ELR (cell line): ENCODE measurements at places on chromosomes 3 and 15.

DNA sequence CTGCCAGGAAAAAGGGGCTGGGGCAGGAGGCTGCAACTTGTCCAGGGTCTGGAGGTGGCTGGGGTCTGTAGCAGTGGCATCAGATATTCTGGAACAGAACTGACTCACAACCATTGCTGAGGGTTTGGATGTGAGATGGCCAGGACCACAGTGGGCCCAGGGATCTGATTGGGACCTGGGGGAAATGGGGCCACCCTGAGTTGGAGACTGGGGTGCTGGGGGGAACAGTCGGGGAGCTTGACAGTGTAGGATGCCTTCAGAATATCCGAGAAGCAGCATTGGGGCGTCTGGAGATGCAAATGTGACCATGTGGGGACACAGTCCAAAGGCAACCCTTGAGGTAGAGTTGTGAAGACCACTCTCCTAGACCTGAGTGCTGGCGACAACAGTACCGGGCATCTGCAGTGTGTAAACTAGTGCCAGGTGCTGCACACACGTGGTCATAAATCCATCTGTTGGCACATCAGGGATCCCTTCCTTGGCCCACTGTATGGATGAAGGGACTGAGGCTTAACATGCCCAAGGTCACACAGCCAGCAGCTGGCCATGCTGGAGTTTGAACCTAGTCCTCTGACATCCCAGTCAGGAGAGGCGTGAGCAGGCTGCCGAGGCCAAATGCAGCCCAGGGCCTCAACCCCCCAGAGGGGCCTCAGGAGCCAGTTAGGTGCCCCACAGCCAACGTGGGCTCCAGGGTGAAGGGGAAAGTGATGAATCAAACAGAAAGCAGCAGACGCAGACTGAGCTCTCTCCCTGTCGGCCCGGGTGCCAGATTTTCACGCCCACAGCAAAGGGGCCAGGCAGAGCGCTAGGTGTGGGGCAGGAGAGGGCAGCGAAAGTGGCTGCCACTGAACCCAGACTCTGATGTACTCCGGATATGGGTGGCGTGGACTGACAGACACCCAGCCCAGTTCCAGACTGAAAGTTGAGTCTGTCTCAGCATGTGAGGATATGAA, 18.8 kb downstream of the HEMK1 start:
- DNase-seq, result no peak

GRCh38 chr3:31952205-31952604, 28.9 kb downstream of the OSBPL10 start:
- no peak for DNase-seq

DNA sequence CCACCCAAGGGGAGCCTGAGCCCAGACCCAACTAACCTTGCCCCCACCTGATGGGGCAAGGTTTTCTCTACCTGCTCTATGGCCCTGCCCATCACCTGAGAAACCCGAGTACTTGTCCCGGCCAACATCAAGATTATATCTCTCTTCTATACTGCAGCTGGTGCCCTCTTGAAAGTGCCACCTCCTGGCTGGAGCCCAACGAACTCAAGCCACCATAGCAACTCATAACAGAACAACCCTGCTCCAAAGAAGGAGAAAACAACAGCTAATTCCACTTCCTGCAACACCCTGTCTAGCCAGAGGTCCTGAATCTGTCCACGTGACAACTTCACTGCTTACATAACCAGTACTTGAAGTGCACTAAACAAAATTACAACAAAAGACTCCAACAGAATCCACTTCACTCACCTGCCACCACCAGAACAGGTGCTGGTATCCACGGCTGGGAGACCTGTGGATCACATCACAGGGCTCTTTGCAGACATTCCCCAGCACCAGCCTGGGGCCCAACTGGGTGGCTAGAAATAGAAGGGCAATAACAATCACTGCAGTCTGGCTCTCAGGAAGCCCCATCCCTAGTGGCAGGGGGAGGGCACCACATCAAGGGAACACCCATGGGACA, 49.2 kb downstream of the PIERCE2 start:
- DNase-seq, result no peak

GRCh38 chr15:82856397-82857170, 47.2 kb downstream of the WHAMM start:
- DNase-seq, result no peak

GRCh38 chr15:92817339-92817886, 82.7 kb upstream of the CHD2 start:
- no peak for DNase-seq

DNA sequence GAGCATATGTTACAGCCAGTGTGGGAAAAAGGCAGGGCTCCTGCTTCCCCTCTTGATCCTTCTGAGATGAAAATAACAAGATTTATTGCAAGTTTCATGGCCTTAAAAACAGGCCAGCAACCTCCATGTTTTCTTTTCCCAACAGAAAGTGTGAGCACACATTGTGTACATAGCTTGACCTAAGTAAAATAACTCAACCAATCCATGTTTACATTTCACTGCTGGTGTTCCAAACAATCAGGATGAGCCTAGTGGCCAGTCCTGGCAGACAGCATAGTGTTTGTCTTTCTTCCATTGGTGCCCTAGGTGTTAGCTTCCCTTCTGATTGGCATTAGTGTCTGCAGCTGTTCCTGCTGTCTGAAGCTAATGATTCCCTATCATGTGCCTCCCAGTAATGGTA, 847.7 kb downstream of the EPHA3 start:
- DNase-seq, result no peak

- DNase-seq, result no peak
These were observed 39.8 kb downstream of the CGGBP1 start for GRCh38 chr3:88019024-88019423.

GRCh38 chr3:113243846-113244245, 32.5 kb downstream of the BOC start:
- no peak for DNase-seq

DNA sequence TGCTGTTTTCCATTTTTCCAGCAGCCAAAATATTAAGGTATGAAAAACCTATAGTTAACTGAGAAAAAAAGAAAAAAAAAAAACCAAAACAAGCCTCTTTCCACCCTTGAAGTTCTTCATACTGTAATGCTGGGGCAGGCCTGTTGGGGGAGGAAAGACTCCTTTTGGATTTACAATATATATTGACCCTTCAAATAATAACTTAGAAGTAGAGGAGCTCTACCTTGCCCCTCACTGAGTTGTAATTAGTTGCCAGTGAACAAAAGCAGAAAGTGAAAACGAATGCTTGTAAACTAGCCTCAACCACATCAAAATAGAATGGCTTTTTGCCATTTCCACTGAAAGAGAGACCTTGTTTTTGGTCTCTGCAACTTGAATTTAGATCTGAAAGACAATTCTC, 326.6 kb downstream of the NR2F2 start:
- DNase-seq, result peak; percentile 2

- no peak for DNase-seq
These were observed 3.5 kb upstream of the ITGB5 start for GRCh38 chr3:124890573-124891190.

GRCh38 chr3:48739617-48739954, 22.6 kb upstream of the IP6K2 start:
- no peak for DNase-seq

DNA sequence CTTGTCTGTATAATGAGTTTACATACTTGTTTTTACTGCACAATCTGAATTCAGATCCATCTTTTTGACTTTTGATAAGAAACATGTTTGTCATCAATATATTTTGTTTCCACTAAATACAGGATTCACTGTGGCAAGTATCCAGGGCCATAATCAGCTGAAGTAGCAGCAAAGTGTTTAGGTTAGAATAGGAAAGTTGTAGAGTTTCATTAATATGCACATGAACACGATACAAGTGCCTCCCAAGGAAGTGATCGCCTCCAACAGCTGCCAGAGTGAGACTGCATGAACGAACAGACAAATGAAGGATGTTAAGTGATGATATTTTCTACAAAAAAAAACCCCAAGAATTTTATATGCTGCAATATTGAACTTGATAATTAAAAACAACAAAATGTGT, 204.3 kb downstream of the TBL1XR1 start:
- no peak for DNase-seq

DNA sequence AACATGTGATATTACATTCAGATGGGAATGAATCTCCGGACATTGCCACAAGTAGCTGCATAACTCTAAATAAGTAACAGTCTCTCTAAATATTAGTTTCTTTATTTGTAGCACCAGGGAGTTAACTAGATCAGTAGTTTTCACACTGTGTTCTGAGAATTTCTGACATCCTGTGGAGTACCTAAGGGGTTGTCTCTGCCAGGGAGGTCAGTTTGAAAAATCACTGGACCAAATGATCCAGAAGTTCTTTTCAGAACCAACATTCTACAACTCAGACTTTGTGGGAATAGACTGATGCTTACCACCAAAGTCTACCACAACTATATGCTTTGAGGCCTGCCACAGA, 9.0 kb upstream of the ILDR1 start:
- no peak for DNase-seq

GRCh38 chr3:194748225-194748624, 62.5 kb downstream of the FAM43A start:
- DNase-seq, result no peak

DNA sequence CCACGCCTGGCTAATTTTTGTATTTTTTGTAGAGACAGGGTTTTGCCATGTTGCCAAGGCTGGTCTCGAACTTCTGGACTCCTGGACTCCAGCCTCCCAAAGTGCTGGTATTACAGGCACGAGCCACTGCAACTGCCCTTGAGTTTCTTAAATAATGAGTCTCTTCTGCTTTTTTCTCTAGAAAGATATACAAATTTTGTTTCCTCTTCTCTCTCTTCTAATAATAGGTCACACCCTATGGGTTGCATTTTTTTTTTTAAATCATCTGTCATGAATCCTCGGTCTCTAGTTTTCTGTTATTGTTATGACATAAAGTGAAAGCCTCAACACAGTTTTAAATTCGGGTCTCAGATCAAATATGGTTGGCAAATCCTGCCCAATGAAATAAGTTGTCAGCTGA, 111.2 kb downstream of the IL12A start:
- DNase-seq, result no peak

- DNase-seq, result peak; percentile 72
These were observed 9.8 kb upstream of the RUVBL1 start for GRCh38 chr3:128133273-128133883.

DNA sequence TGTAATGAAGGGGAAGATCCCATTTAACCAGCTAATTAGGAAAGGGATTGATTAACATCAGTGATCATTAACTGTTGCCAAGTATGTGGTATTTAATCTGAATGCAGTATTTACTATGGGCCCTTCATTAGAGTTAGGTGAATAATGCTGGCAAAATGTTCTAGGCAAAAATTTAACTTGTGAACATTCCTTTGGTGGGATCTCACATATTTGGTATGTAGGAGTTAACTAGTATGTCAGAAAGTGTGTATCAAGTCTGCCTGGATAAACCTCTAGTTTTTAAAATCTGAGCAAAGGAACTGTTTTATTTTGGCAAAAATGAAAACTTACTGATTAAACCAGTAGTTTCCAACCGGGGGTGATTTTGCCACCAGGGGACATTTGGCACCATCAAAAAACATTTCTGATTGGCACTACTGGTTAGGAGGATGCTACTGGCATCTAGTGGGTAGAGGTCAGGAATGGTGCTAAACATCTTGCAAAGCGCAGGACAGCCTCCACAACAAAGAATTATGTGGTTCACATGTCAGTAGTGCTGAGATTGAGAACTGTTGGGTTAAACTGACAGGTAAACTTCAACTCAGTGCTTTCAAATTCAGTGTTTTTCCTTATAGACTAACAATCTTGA, 22.5 kb downstream of the LRTM1 start:
- peak; percentile 27 for DNase-seq

- DNase-seq, result no peak
These were observed 16.9 kb upstream of the MEX3B start for GRCh38 chr15:82062479-82063454.

DNA sequence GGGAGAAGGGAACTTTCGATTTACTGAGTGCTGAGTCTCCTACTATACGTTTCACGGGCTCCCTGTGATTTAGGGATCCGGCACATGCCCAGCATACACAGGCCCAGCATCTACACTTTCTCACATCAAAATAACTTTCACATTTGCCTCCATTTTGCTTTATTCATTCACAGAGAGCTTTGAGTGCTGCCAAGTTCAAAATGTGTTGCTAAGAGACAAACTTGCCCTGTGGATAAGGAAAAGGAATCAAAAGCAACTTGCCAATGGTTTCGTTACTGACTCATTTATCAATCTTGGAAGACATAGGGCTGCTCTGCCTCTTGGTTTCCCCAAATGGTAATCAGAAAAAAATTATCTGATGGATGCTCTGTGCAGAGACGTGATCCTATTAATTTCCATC, 86.3 kb upstream of the LRRN1 start:
- DNase-seq, result no peak

DNA sequence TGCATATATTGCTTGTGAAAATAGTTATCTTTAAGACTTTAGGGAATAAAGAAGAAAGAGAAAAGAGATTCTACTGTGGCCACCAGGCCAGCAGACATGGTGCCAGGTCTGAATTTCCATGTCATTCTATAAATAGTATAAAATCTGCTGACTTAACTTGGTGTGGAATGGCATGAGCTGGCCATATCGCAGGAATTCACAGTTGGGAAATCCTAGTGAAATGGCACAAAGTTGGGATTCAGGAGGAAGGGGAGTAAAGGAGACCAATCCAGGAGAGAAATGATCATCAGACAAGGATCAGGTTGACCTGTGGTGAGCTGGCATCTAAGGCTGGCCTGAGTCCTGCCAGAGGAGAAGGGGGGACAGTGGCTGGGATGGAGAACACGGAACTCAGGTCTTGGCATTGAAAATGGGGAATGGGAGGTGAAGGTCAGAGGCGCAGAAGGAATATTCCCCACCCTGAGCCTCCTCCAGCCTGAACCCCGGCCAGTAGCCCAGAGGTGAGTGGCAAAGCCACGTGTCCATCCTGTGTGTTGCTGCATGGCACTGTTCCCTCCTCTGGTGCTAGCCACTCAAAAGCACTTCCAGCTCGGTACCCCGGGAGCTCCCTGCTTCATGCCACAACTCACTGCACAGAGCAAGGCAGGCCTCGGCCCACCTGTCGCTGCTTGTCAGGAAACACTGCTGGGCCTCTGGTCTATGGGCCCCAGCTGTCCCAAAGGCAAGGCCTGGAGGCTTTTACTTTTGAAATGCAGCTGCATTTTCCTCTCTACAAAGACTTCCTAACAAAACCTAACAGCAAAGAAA, 51.4 kb downstream of the SSUH2 start:
- DNase-seq, result no peak

GRCh38 chr3:56986347-56986746, 74.1 kb upstream of the SPATA12 start:
- no peak for DNase-seq

- DNase-seq, result no peak
These were observed 94.5 kb downstream of the FNDC3B start for GRCh38 chr3:172133838-172134237.

GRCh38 chr3:99836681-99837080, 19.0 kb downstream of the CMSS1 start:
- no peak for DNase-seq

DNA sequence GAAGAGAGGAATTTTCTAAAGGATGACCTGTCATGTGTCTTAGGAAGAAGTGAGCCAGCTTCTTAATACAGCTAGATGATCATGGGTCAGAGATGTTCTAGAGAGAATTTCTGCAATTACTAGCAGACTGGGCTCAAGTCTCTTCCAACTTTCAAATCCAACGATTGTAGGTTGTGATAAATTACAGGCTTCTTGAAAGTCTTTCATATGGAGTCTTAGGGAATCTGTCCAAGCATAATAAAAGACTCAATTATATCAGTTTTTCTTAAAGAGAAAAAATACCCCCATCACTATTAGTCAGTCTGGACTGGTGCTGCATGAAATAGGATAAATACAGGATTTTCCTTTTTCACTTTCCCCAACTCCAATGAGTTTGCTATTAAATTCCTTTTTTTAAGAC, 59.1 kb downstream of the DRD3 start:
- DNase-seq, result no peak

GRCh38 chr3:53803124-53803815, 42.9 kb downstream of the CHDH start:
- DNase-seq, result no peak

- DNase-seq, result no peak
These were observed 64.3 kb upstream of the SGO1 start for GRCh38 chr3:20250314-20250713.
